ENCODE measurements at places on chromosomes 2 and 18.

GRCh38 chr18:56269958-56270357 lies 368.4 kb downstream of the TXNL1 start:
- no peak for DNase-seq

- no peak for DNase-seq
Observed at GRCh38 chr18:73646196-73646595, 501.4 kb downstream of the FBXO15 start.

GRCh38 chr2:174327841-174328113 lies 7.0 kb upstream of the SP9 start:
- DNase-seq: no peak

GRCh38 chr2:160835166-160835565 lies 325.1 kb upstream of the TANK start:
- DNase-seq: no peak

- DNase-seq: no peak
Observed at GRCh38 chr2:168626647-168627046, 170.6 kb downstream of the CERS6 start.

- DNase-seq: no peak
Observed at GRCh38 chr2:135803278-135803677, 33.7 kb downstream of the LCT start.

- peak; percentile 67 for DNase-seq
Observed at GRCh38 chr18:44838971-44839666, 158.4 kb downstream of the SETBP1 start.

GRCh38 chr2:133434959-133435668 lies 133.1 kb downstream of the NCKAP5 start:
- DNase-seq: peak; percentile 62

DNA sequence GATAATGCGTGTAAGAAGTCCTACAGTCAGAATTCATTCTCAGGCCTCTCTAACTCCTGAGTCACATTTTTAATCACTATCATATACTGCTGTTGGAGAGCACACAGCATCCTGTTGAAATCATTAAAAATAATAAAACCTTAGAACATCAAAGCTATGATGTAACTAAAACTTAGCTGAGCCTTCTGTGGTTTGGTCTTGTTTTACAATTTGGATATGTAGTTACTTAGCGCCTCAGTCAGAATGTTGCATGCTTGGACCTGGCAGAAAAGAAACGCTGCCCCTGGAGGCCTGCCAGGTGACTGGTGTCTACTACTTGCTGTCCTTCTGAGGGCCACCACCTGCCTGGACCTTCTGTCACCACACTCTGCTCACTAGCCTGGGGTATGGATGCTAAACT lies 261.1 kb upstream of the RASGRP3 start:
- no peak for DNase-seq

- DNase-seq: no peak
Observed at GRCh38 chr18:49322765-49323490, 137.5 kb downstream of the DYM start.

DNA sequence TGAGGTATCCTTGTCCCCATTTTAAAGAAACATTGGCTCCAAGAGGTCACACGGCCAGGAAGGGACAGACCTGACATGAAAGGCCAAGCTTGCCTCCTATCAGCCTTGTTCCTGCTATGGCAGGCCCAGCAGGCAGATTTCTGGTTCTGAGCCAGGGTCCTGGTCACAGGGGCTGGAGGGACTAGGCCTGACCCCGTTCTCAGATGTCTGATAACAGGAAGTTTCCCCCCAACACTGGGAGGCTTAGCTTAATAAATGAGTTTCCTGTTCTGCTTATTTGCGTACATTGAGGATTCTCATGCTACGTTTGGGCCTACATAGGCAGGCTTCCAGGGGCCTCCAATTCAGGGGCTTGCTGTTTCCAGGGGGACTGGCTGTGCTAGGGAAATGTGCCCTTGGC lies 107.8 kb upstream of the LTBP1 start:
- no peak for DNase-seq

DNA sequence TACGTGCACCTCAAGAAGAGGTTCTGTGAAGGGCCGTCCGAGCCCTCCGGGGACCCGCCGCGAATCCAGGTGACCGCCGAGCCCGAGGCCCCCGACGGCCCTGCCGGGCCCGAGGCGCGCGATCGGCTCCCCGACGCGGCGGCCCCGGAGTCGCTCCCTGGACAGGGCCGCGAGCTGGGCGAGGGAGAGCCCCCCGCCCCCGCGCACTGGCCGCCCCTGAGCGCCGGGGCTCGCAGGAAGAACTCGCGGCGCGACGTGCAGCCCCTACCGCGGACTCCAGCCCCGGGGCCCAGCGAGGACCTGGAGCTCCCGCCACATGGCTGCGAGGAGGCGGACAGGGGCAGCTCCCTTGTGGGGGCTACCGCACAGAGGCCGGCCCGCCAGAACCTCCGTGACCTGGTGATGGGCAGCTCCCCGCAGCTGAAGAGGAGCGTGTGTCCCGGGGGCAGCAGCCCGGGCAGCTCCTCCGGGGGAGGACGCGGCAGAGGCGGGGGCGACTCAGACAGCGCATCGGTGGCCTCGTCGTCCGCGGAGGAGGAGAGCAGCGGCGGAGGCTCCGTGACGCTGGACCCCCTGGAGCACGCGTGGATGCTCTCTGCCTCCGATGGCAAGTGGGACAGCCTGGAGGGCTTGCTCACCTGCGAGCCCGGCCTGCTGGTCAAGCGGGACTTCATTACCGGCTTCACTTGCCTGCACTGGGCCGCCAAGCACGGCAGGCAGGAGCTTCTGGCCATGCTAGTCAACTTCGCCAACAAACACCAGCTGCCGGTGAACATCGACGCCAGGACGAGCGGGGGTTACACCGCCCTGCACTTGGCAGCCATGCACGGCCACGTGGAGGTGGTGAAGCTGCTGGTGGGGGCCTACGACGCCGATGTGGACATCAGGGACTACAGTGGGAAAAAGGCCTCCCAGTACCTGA lies 812 bp downstream of the SOWAHC start:
- DNase-seq: peak; percentile 42

GRCh38 chr2:213238753-213239495 lies 45.3 kb upstream of the SPAG16 start:
- DNase-seq: peak; percentile 77

DNA sequence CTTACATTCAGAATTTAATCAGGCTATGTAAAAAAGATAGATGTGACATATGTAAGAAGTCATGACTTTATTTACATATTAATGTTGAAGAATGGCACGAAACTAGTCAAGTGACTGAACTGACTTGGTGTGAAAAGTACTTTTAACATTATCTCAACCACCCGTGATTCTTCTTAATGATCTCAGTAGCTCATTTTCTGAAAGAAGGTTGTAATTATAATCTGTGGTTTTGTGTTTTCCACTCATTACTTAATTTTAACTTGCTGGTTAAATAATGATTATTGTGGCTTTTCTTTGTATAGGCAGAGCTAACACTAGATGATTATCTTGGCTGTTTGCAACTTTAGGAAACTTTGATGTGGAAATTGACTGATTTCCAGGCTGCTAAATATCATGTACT lies 18.5 kb downstream of the KCNJ13 start:
- DNase-seq: no peak

- DNase-seq: no peak
Observed at GRCh38 chr2:177320596-177320995, 56.1 kb upstream of the NFE2L2 start.

GRCh38 chr2:7625392-7626138 lies 708.4 kb downstream of the RNF144A start:
- DNase-seq: no peak

GRCh38 chr2:69715964-69716363 lies 26.0 kb upstream of the ANXA4 start:
- DNase-seq: no peak

DNA sequence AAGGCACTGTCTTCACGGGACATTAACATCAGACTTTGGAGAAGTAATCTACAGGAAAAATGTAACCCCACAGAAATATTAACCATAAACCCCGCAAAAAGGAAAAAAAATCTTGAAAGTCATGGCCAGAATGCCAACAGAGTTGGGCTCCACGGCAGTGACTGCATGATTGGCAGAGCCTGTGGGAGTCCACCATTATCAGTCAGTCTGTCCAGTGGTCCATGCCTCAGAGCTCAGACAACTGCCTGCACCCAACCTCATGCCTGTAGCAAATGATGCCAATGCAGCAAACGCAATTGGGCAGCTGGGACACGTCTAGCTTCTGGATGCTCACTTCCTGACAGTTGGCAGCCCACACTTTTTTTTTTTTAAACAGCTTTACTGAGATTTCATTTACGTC lies 5.1 kb upstream of the PPIG start:
- no peak for DNase-seq

DNA sequence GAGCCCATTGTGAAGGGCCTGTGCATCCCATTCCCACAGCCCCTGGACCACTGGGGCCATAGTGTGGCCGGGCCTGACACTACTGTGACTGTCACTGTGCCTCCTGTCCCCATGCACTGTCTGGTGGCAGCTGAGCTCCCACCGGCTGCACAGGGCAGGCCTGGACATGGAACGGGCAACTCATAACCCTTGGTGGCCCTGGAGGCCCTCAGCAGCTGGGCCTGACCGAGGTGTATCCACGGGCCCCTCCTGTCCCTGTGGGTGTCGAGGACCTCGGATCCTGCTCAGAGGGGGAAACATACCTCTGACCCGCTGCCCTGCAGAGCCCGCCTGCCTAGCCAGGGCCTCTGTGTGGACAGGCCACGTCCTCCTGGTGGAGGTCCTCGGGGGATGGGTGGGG lies 7.8 kb upstream of the GAL3ST2 start:
- no peak for DNase-seq

DNA sequence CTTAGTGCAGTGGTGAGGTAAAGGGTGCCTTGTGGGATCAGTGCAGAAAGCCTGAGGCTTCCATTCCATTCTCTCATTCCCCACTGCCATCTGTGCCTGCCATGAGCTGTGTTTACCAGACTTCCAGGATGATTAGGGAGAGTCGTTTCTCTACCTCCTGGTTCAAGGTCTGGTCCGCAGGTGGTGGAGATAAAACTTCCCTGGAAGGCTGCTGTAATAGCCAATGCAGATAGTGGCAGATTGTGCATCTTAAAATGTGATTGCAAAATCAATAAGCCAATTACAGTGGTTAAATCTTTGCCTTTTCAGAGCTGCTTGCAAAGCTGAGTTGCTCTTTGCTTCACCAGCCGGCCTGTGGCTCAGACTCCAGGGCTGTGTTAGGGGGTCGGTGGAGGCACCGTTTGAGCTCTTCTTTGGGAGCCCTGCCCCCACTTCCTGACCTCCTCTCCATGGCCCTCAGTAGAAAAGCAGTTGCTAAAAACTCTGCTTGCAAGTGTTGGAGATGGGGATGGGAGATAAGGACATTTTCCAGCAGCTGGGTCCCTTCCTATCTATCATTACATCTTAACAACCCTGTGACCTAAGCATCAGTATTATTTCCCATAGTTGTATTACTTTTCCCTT lies 95.2 kb upstream of the HS6ST1 start:
- no peak for DNase-seq

DNA sequence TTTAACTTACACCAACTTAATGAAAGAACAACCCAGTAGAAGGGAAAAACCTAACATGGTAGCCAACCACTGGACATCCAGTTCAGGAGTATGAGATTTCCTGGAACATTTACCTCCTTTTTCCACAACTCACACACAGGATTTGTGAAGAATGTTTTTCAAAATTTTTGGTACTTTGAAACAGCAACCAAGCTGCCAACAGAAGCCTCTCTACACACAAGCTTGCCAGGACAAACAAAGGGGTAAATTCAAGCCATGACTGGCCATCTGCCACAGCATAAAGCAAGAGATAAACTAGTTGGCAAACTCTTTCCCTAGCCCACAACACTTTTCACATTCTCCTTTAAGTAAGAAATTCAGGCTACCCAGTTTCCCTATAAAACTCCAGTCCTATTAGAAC lies 21.4 kb downstream of the MGAT4A start:
- no peak for DNase-seq

GRCh38 chr18:66550366-66550765 lies 53.5 kb downstream of the CDH19 start:
- DNase-seq: no peak

DNA sequence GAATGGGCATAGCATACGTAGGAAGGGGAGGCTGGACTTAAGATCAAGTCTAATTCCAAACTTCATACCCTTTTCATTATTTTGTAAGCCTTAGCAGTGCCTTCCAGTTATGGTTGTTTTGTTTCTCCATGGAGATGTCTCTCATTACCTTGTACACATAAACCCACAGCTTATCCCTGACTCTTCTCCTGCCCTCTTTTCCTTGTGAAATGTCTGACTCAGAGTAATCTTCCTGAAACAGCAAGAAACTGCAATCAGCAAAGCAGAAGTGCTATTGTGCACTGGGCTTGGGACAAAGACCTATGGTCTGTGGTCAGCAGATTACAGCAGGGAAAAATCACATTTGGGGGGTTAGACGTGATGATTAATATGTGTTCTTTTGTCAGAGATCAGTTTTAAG lies 176.7 kb downstream of the IKZF2 start:
- no peak for DNase-seq

DNA sequence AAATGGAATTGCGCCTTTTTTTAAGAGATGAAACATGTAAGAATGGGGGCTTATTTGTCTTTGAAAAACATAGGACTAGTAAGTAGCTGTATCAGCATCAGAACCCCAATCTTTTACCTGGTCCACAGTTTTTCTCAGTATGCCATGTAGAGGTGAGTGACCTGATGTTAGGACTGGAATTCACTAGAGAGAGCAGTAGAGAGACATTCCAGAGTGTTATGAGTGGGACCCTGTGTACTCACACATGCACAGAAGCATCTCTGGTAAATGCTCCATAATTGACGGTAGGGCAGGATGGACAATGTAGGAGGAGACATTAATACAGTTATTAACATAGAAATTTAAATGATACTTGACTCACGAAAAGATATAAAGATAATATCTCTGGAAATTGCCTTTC lies 1.4 kb upstream of the GALNT13 start:
- no peak for DNase-seq

- no peak for DNase-seq
Observed at GRCh38 chr18:62529597-62529996, 6.8 kb downstream of the ZCCHC2 start.

GRCh38 chr2:196989496-196989895 lies 63.0 kb upstream of the PGAP1 start:
- no peak for DNase-seq

DNA sequence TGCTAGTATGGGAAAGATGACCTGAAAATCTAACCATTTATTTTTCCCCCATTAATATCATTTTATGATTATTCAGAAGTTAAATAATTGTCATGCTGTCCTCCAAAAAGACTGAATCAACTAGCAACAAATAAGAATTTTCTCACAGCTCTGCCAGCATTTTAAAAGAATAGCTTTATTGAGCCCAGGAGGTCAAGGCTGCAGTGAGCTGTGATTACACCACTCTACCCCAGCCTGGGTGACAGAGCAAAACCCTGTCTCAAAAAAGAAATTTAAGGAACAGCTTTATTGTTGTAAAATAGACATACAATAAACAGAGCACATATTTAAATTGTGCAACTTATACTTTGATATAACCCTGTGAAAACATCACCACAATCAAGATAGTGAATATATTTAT lies 24.8 kb upstream of the IL1A start:
- no peak for DNase-seq
